ENCODE measurements at places on chromosomes 2 and 18.

- no peak for DNase-seq
These were observed 29.2 kb downstream of the PDIA6 start for GRCh38 chr2:10783421-10783820.

DNA sequence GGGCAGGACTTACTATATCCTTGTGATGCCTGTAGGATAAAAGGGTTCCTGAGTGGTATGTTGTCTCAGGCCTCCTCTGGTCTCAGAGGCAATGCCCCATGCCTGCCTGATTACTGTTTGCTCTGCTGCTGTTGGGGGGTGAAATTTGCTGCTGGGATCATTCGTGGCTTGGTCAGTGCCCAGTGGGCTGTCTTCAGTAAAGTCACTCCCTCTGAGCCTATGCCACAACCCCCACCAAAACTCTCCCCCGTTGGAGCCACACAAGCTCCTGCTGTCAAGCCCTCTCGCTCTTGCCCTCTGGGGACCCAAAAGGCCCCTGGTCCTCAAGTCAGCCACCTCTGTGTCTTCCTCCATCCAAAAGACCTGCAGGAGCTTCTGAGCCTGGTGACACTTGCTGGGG is 38.6 kb upstream of the TGIF1 start:
- no peak for DNase-seq

DNA sequence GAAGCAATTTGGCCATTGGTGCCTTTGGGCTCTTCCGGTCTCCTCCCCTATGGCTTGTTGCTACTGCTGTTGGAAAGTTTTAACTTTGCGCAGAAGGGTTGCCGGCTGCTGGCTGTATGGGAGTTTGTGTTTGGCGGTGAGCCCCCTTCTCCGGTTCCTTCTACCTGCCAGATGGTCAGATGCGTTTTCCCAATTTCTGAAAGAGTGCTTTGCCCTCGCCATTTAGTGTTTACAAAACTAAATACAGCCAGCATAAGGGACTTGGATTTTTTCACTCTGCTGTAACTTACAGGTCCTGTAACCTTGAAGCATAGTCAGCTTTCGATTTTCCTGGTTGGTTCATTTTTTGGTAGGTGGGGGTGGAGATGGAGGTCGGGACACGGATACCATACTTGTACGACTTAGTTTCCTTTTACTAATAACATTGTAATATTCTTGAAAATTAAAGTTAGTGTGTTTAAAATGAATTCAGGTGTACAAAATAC is 604 bp downstream of the COQ10B start:
- DNase-seq = no peak

- no peak for DNase-seq
These were observed 132.9 kb upstream of the HDAC4 start for GRCh38 chr2:239533569-239534316.

DNA sequence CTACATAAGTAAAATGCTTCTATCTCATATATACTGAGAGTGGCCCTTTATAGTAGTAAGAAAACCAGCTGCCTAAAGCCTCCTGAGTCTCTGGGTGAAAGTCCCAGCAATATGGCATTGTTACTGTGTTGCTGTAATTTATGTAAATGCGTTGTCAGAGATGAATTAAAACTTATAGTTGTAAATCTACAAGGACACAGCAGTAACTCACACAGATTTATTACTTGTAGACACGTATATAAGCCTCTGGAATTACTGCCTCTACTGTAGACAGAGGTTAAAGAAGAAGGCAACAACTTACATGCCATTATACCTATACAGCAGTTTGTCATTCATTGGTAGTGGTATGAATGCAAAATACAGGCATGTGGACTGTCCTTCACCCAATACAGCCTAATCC is 169.1 kb upstream of the BOD1L2 start:
- no peak for DNase-seq

- no peak for DNase-seq
These were observed 5.0 kb downstream of the SH2D6 start for GRCh38 chr2:85423525-85423924.

- no peak for DNase-seq
These were observed 137.2 kb upstream of the KCTD1 start for GRCh38 chr18:26685438-26686157.

DNA sequence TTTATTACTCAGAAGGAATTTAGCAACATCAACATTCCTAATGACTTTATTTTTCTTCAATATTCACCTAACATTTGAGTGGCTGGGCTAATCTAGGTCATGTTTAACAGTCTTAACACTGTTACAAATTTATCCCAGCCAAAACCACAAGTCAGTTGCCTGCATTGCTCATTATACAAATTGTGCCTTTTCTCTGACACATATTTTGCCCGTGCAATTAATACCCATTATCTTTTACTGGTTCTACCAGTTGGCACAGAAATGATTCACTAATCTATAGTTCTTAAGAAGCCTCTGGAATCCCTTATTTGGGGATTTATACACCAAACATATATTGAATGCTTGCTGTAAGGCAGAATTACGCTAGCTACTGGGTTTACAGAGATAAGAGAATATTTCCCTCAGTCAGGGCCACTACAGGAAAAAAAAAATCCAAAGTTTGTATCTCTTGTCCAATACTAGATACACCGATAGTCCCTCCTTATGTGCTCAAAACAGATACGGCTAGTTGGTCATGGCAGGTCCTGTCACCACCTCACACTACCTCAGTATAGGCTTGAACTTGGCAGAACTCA is 46.3 kb downstream of the ZCCHC2 start:
- DNase-seq = no peak

- no peak for DNase-seq
These were observed 43.5 kb downstream of the KCTD1 start for GRCh38 chr18:26504831-26505230.

DNA sequence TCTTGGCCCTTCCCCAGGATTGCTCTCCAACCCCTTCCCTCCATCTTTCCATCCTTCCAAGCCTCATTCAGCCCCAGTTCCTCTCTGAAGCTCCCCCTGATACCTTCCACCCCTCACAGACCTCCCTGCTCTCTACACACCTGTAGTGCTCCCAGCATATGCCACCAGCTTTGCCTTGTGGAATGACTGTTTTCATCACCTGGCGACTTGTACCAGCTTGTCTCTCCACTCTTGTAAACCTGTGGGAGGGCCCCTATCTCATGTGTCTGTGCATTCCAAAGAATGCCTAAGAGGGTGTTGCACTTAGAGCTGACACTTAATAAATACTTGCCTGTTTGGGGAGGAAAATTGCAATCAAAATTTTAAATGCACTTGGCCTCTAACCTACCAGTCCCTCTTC is 198.7 kb downstream of the BCL11A start:
- DNase-seq = no peak

GRCh38 chr2:171320208-171320621 is 113.6 kb downstream of the METTL8 start:
- no peak for DNase-seq

- DNase-seq = no peak
These were observed 180.8 kb downstream of the MBD2 start for GRCh38 chr18:54043484-54044251.

GRCh38 chr2:216447293-216447692 is 35.0 kb downstream of the SMARCAL1 start:
- DNase-seq = no peak

GRCh38 chr2:128379021-128380015 is 60.6 kb upstream of the HS6ST1 start:
- DNase-seq = no peak

- DNase-seq = no peak
These were observed 35.7 kb downstream of the ACVR1C start for GRCh38 chr2:157592948-157593347.

DNA sequence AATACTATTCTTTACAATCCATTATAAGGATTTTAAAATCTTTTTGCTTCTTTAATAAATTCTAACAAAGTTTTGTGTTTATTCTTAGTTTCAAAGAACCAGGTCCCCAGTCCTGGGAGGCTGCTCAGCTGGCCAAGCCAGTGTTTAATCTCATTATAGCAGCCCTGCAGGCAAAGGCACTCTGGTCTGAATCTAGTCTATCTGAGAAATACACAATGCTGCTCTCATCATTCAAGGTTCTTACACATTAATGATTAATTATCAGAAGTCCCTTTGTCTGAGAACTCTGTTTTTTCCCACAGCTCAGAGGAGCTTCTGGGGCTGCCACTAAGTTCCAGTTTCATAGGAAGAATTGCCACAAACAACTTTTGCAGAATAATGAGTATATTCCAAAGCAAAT is 27.7 kb downstream of the KCTD18 start:
- DNase-seq = no peak

DNA sequence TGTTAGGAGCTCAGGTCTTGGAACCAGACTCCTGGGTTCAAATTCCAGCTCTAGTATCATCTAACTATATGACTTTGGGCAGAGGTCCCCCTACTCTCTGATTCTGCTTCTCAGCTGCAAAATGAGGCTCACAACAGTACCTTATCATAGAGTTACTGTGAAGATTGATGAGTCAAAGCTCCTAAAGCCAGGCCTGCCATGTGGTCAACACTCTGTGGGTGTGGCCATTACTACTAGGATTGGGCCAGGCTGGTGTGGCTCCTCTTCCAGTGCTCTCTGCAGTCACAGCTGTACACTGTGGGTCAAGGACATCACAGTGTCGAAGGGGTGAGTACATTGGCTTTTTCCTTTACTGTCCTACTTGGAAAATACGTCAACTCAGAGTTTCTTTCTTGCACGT is 22.6 kb downstream of the CAPN13 start:
- no peak for DNase-seq

GRCh38 chr2:134232461-134232860 is 21.4 kb upstream of the MGAT5 start:
- DNase-seq = no peak

DNA sequence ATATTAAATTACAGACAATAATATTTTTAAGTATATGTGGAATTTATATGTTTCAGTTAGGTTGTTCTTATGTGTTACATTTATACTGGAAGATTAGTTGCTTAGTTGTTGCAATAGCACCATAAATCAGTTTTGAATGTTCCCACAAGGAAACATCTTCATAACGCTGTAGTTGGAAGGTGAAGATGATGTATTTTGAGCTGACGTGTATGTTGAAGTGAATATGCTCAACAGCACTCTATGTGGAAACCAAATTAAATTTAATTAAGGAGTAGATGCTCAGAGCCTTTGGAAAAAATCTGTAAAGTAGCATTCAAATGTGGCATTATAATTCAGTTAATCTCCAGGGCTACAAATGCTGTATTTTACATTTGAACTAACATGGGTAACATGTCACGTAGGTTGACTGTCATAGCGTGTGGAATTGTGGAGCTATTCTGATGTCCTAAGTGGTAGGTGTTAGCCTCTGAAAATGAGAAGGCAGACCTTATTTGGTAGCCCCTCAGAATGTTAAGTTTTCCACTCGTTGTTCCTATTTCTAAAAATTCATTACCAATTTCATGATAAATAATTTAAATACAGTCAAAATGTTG is 88.5 kb downstream of the MEIS1 start:
- DNase-seq = no peak

GRCh38 chr2:173970516-173970924 is 5.3 kb upstream of the SP3 start:
- DNase-seq = no peak

DNA sequence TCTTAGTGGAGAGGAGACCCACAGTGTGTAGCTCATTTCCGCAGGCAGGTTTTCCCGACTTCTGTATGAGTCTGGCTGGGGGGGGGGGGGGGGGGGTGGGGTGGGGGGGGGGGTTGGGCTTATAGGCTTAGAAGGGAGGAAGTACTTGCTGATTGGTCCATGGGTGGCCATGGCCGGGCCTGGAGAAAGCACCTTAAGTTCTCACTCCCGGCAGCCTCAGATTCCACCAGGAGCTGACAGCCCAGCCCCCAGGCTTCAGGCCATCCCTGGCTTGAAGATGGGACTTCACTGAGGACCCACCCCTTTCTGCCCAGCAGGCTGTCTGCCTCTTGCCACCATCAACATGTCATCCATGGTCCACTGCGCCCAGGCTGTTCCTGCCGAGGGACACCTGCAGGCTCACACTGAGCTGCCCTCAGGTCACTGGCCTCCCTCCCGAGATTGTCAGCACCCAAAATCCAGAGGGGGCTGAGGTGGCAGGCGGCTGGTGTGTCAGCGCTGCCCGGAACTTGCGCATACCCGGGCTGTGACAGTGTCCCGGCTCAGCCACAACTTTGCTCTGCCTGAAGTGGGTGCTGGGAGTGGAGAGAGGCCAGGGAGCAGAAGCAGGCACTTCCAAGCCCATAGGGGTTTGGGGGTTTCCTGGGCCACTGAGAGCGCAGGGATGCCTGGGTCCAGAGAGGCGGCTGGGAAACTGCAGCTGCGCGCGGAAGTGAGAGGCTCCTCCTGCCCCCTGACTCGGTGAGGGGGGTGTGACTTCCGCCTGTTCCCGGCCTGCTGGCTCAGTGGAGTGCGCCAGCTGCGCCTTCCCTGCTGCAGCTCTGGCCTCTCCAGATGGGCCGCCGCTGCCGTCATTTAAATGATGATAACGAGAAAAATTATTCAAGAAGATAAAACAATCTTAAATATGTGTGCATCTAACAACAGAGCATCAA is 256.1 kb downstream of the RPRM start:
- no peak for DNase-seq

GRCh38 chr2:235389626-235390025 is 104.2 kb upstream of the AGAP1 start:
- no peak for DNase-seq

DNA sequence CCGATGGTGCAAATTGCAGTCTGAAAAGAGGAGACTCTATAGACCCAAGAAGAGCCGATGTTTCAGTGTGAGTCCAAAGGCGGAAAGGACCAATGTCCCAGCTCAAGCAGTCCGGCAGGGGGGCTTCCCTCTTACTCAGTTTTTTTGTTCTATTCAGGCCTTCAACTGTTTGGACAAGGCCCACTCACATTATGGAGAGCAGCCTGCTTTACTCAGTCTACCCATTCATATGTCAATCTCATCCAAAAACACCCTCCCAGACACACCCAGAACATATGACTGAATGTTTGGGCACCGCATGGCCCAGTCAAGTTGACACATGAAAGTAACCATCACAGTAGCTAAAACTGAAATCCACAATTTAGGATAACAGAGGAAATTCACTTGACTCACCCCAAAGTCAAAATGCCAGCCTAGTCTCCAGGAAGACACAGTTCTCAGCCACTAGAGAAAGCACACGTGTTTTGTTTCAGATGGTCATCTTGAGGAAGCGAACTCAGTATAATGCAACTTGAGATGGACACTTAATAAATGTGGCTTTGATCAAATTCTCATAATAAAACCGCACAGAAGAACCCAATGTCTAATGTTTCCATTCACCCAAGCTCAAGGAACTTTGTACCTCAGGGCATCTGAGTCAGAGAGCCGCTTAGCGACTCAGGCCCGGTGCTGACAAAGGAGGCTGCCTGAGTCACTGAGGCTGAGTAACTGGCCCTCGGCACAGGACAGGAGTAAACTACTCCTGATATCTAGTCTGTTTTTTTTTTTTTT is 2.4 kb downstream of the FHL2 start:
- no peak for DNase-seq

All from NCI-H2107 (cell line).